Activated T-cell treated with anti-CD3 and anti-CD28 coated beads, Interleukin-2, amount 50 U/mL, for 24 hours (primary cell): ENCODE measurements at places on chromosomes 2 and 18.

DNA sequence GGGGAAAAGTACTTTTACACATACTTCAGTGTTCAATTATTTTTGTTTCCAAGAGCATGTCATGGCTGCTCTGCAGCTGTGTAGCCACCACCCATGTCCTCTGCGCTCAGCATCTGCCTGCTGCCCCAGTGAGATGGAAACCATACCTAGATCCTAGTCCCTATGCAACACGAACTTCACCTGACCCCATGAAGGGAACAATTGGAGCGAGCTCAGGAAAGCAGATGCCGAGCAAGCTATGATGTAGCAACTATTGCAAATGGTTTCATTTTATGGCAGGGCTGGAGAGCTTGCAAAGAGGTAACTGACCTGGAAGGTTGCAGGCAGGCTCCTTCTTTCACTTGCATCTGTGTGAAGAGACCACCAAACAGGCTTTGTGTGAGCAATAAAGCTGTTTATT lies 1.3 kb upstream of the CCDC141 start:
- no peak overlapping the region for H3K27ac ChIP-seq
- H3K36me3 ChIP-seq = peaks cover 3% of the 10 kb centered on the region
- H3K4me3 ChIP-seq = no peak overlapping the region
- DNase-seq = no peak
- no peaks in the 10 kb centered on the region for H3K27me3 ChIP-seq

- no peaks in the 10 kb centered on the region for H3K36me3 ChIP-seq
- H3K4me1 ChIP-seq = no peaks in the 10 kb centered on the region
Observed at GRCh38 chr2:20487392-20488174, 40.7 kb downstream of the RHOB start.

GRCh38 chr2:153163055-153163454 lies 315.5 kb downstream of the RPRM start:
- no peaks in the 10 kb centered on the region for H3K4me1 ChIP-seq
- H3K36me3 ChIP-seq = no peaks in the 10 kb centered on the region
- DNase-seq = no peak
- no peak overlapping the region for H3K4me3 ChIP-seq
- no peaks in the 10 kb centered on the region for H3K27me3 ChIP-seq

GRCh38 chr18:44853430-44853829 lies 172.7 kb downstream of the SETBP1 start:
- no peak overlapping the region for H3K4me3 ChIP-seq
- H3K36me3 ChIP-seq = no peaks in the 10 kb centered on the region

GRCh38 chr2:46448641-46449040 lies 30.7 kb upstream of the TMEM247 start:
- H3K27me3 ChIP-seq = no peaks in the 10 kb centered on the region
- DNase-seq = no peak
- H3K4me3 ChIP-seq = no peak overlapping the region
- H3K36me3 ChIP-seq = no peaks in the 10 kb centered on the region
- no peak overlapping the region for H3K27ac ChIP-seq

GRCh38 chr2:68637047-68637446 lies 6.3 kb upstream of the PROKR1 start:
- no peak overlapping the region for H3K4me3 ChIP-seq
- no peaks in the 10 kb centered on the region for H3K36me3 ChIP-seq
- H3K27ac ChIP-seq = no peak overlapping the region
- peaks cover 43% of the 10 kb centered on the region for H3K27me3 ChIP-seq
